ENCODE measurements at places on chromosomes 13 and 19. TPM values are rescaled to one million over a fixed set of nuclear protein-coding genes. Genes with fewer than 3 reads are reported as not detected.
A peak's percentile ranks its signal among the peaks of the same experiment; 100 is the strongest.

The SLC1A6 gene
- not detected for total RNA-seq

The IFI30 gene
- total RNA-seq: 43.7 TPM

The KLK15 gene
- not detected for total RNA-seq

GRCh38 chr19:37218592-37218935 lies 550 bp downstream of the ZNF383 start:
- DNase-seq: no peak

DNA sequence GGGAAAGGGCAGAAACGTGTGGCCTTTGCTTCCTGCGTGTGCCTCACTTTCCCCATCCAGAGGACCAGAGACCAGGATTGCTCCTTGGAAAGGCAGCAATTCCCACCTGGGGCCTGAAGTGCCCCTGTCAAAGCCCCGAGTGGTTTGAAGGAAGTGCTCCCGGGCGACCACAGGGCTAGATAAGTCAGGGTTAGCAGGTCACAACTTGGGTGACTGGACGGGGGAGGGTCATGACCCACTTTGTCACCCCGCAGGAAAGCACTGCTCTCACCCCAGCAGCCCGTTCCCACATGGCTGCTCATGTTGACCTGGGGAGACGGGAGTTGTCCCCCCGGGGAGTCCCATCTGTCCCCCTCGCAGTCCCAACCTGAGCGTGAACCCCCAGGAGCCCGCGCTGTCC lies 459 bp downstream of the PRAM1 start:
- DNase-seq: no peak

GRCh38 chr13:69234171-69234570 lies 873.5 kb upstream of the ATXN8OS start:
- no peak for DNase-seq

- DNase-seq: peak; percentile 63
These were observed 1.3 kb downstream of the ARHGAP45 start for GRCh38 chr19:1068009-1069001.

The CD177 gene
- total RNA-seq: 1.1 TPM

DNA sequence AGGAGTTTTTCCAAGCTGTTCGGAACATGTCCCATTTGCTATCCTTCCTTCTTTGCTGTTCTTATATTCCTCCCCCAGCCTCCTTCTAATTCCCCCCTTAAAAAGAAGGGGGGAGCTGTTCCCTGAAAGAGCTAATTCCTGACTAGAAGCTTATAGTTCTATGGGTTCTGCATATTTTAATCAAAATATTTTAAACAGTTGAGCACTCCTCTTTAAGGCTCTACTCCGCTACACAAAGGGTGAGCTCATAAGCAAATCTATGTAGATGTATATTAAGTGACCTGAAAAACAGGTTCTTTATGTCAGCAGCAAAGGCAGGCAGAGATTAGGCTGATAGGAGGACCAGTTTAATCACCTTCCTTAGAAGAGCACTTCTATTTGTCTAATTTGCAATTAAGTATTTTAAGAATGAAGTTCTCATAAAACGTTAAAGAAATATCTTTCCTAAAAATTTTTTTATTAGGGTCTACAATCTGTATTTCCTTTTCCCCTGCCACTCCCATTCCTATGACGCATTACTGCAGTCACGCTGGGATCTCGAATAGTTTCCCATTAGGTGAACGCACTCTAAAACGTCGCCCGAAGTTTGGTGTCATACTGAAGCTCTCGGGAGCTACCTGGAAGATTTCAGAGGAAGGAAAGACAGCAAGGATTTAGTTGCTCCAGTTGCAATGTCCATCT lies 5.2 kb downstream of the EFNB2 start:
- DNase-seq: no peak

- DNase-seq: no peak
These were observed 7.6 kb downstream of the CAPS start for GRCh38 chr19:5921516-5922160.

The MOB3A gene
- 24.9 TPM for total RNA-seq

Measured in left cardiac atrium (tissue), 4 donors.